ENCODE measurements at places on chromosomes 3 and 15.
A peak's percentile ranks its signal among the peaks of the same experiment; 100 is the strongest.

- DNase-seq = no peak
Observed at GRCh38 chr15:67100801-67101581, 35.6 kb downstream of the SMAD3 start.

DNA sequence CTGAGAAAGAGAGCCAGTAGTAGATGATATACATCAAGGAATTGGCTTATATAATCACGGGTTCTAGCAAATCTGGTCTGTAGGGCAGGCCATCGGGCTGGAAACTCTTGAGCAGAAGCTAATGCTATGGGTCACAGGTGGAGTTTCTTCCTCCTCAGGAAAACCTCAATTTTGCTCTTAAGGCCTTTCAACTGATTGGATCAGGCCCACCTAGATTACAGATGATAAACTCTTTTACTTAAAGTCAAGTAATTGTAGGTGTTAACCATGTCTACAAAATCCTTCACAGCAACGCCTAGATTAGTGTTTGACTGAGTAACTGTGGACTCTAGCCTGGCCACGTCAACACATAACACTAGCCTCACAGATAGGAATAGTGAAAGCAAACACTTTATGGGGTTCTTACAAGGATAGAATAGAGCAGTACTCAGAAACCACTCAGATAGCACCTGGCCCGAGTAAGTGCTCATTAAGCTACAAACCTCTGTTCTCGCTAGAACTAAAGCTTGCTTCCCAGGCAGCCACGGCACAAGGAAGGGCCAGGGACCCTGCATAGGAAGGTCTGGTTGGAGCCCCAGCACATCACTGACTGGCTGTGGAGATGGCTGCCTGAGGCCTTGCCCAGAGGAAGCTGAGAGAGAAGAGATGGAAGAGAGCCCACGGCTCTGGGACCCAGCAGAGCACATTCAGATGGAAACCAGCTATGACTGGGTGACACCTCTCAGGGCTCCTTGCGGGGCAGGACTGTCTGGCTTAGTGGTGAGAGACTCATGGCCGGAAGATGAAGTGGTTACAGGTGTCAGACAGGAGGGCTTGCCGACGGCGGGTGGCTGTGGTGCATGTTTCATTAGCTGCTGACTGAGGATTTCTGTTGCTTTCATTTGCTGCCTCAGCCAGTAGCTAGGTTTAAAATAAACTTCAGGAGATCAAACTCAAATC lies 202.5 kb upstream of the TLE3 start:
- DNase-seq = no peak

GRCh38 chr15:73927003-73927475 lies 777 bp downstream of the LOXL1 start:
- peak; percentile 49 for DNase-seq

GRCh38 chr3:78177780-78178179 lies 1137.9 kb downstream of the ROBO2 start:
- no peak for DNase-seq

DNA sequence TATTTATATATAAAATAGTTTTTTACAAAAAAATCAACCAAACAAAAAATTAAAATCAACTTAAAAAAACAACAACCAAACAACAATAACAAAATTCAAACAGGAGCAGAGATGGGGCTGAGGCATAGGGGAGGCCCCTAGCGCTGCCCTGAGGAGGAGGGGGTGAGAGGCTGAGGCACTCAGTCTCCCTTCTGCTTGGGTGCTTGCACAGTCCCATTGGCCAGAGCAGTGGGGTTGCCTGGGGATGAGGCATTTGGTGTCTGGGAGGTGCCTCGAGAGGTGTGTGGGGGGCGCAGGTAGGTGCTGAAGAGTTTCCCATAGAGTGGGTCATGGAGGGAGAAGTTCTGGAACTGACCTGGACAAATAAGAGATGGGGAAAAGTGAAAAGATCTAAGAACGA lies 8.0 kb downstream of the LPCAT4 start:
- DNase-seq = no peak

DNA sequence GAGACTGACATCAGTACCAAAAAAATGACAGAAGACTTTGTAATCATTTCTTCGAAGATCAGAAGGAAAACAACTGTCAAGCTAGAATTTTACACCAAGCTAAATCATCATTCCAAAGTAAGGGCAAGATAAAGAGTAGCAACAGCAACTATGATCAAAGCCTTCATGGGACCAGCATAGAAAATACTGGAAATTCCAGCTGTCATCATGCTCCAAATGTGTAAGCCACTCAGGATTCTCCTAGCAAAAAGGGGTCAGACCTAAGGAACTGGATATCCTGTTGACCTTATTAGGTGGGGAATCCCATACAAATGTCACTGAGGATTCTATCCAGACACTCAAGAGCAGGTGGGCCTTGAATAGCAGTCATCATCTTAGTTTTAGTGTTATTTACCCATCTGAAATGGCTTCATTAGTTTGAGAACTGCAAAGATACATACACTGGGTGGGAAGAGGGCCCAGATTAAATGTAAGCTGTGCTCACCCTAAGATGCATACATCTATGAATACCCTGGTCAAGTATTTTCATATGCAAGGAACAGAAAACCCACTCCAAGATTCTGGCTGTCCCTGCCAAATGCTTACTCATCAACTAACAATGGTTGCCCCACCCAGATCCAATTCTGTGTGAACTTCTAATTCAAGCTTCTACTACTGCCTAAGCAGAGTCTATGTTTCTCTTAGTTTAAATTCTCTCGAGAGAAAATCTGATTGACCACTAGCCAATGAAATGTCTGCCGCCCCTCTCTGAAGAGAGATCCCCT lies 33.5 kb downstream of the CLDN18 start:
- DNase-seq = no peak

GRCh38 chr3:49533786-49534519 lies 20.3 kb upstream of the BSN start:
- DNase-seq = no peak

- DNase-seq = no peak
Observed at GRCh38 chr15:41495736-41496599, 2.3 kb downstream of the ITPKA start.

GRCh38 chr15:39451121-39451688 lies 129.7 kb upstream of the THBS1 start:
- DNase-seq = no peak

DNA sequence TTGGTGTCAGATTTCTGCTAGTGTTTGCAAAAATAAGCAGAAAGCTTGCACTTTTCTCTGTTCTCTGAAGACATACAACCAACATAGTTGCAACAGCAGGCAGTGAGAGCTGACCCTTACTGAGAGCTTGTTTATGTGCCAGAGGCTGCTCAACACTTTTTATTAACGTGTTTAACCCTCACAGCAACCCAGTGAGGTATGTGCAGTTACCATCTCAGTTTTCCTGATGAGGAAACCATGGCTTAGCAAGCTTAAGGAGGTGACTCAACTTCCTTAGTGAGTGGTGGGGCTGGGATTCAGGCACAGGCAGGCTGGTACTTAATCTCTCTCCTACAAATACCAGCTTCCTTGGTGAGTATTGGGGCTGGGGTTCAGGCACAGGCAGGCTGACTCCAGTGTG lies 158.1 kb upstream of the CTDSPL start:
- no peak for DNase-seq

DNA sequence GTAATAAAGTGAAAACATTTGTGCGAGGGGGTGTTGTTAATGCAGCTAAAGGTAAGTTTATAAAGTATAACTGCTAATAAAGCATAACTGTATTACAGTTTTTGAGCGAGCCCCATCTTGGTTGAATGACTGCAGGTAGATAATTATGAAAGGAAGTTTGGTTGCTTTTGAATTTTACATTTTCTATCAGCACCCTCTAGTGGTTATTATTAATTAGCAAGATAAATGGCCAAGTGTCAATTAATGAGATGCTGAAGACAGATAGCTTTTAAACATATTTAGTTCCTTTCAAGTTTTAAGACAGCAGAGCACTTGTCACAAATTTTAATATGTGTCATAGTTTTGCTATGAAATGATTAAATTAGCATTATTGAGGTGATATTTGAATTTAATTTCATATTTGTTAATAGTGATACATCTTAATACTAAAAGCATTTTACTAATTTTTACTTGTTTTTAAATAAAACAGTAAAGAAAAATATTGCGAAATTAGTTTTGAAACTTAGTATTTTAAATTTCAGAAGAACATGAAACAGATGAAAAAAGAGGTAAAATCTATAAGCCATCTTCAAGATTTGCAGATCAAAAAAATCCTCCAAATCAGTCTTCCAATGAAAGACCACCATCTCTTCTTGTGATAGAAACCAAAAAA lies 15.1 kb downstream of the U2SURP start:
- no peak for DNase-seq

- no peak for DNase-seq
Observed at GRCh38 chr15:96406701-96407100, 76.2 kb downstream of the NR2F2 start.

DNA sequence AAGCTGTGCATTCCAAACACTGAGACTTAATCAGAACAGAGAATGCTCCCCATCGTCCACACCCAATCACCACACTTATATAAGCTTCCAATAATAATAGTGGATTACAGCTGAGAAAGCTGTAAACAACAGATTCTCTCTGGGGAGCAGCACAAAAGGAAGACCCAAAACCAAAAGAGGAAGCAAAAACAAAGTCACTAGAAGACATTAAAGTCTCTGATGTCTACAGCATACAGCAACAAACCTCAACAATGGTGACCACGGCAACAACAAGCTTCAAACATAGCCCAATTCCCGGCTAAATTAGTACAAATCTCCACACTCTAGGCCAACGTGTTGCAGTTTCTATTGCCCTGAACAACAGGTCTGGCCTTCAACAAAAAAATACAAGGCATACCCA lies 37.7 kb downstream of the ZDHHC23 start:
- DNase-seq = no peak

GRCh38 chr15:45048794-45049631 lies 26.0 kb downstream of the SORD start:
- no peak for DNase-seq

- peak; percentile 94 for DNase-seq
Observed at GRCh38 chr3:43286115-43286840, at the start of gene SNRK. TSS of gene SNRK (plus strand) at chr3:43286540. CDS start at chr3:43303204, 16,664 bp downstream.

- DNase-seq = no peak
Observed at GRCh38 chr15:66864871-66865281, 162.8 kb downstream of the SMAD6 start.

DNA sequence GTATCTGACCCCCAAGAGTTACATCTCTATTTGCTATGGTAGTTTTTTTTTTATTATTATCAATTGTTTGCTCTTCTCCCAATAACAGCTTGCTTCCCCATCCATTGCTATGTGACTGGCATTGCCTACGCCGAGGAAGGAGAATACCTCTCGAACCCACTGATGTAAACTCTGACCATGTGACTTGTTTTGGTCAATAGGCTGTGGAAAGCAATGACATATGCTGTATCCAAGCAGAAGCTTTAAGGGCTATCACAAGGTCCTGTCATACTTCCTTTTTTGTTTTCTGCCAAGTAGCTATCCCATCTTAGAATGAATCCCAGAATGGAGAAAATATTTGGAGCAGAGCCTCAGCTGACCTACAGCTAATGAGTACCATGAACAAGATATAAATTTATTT lies 111.0 kb upstream of the FRMD4B start:
- DNase-seq = no peak

DNA sequence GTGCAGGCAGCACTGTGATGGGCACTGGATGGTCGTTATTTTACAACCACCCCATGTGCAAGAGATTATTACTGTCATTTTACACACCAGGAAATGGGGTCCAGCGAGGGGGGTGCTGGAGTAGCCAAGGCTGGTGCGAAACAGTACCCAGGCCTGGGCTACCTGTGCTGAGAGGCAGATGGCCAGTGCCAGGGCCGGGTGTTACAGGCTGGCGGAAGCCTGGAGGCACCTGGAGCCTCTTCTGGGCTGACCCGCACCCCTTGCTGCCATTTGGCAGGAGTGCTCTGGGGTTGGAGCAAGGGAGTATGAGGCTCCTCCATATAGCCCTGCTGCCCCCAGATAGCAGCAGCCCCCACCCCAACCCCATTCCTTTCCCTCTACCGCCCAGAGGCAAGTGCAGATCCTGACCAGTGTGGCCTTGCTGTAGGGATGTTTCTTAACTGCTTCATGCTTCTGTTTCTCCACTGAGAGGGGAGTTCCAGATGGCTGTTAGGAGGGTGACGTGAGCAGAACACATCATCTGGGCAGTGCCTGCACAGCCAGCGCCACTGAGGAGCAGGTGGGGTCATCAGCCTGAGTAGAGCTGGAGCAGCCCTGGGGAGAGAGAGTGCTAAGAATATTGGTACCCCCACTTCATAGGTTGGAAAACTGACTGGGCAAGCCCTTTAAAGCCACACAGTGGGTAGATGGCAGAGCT lies 15.3 kb downstream of the SNX33 start:
- no peak for DNase-seq

- no peak for DNase-seq
Observed at GRCh38 chr15:86322629-86323028, 243.0 kb downstream of the AGBL1 start.

DNA sequence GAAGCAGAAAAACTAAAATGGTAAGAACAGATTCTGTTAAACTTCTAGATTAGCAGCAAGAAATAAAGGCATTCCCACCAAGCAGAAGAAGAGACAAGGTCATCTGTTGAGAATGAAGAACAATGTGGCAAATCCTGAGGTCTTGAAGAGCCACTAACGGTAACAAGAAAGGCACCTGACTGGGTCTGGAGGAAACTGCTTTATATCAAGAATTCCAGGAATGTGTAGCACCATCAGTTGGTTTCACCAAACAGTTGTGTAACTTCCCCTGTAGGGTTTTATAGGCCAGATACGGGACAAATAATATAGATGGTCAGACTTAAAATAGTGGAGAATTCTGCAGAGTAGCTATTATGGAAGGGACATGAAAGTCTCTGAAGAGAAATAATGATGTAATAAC lies 57.3 kb downstream of the ACAP2 start:
- no peak for DNase-seq

DNA sequence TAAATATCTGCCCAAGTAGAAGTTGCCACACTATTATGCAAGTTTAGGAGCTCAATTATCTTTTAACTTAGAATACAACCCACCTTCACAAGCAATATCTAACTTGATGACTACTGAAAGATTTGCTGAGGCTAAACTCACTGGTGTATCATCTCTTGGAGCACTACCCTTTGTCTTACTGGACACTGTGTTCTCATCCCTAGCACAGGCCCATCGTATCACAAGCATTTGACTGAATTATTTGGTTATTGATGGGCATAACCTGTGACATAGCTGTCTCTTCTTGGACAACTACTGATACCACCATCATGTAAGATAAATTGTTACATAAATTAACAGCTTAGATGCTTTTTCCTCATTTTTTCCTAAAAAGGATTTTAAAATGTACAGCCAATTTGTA lies 216.2 kb upstream of the THBS1 start:
- no peak for DNase-seq

GRCh38 chr3:98567666-98568270 lies 25.6 kb downstream of the CPOX start:
- DNase-seq = no peak

- peak; percentile 58 for DNase-seq
Observed at GRCh38 chr15:101578443-101578894, 73.7 kb downstream of the TM2D3 start.

- no peak for DNase-seq
Observed at GRCh38 chr3:23000371-23000770, 202.8 kb upstream of the UBE2E2 start.

DNA sequence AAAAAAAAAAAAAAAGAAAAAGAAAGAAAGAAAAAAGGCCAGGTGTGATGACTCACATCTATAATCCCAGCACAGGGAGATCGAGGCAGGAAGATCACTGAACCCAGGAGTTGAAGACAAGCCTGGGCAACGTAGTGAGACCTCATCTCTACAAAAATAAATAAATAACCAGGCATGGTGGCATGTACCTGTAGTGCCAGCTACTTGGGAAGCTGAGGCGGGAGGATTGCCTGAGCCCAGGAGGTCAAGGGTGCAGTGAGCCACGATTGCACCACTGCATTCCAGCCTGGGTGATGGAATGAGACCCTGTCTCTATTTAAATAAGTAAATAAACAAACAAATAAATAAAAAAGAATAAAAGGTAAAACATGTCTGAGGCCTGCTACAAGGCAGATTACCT lies 39.3 kb upstream of the LACTB start:
- DNase-seq = no peak
